ENCODE measurements at places on chromosomes 7 and 10.

DNA sequence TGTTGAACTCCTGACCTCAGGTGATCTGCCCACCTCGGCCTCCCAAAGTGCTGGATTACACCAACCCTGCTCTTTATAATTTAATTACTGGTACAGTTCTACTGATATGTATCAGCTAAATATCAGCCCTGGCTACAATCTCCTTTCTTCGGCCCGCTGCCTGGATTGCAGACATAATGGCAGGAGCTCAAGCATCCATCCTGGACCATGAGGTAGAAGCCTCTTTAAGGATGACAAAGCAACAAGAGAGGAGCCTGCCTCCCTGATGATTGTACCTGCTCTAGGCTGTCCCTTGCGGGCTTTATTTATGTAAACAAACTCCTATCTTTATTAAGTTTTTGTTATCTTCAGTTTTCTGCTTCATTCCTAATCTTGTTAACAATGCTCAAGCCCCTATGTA lies 5.6 kb upstream of the PSAP start:
- DNase-seq, result no peak

DNA sequence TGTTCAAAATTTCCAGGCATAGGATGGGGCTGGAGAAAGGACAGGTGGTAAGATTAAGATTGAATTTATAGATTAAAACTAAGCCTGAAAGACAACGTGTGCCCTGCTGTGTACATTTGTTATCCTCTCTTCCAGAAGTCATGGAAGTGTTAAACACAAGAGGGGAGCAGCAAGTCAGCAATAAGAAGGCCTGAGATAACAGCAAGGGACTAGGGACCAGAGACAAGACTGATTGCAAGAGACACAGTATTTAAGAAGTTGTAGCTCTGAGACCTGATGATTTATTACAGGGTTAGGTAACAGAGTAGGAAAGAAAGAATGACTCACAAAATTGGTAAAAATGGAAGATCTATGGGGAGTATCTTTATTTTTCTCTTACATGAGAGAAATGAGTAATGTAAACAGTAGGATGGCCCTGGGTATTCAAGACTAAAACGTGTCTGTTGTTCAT lies 55.7 kb upstream of the COL1A2 start:
- DNase-seq, result no peak

- no peak for DNase-seq
Observed at GRCh38 chr7:150439967-150440366, 10.5 kb upstream of the GIMAP8 start.

GRCh38 chr10:17647326-17647725 lies 3.4 kb downstream of the STAM start:
- no peak for DNase-seq

DNA sequence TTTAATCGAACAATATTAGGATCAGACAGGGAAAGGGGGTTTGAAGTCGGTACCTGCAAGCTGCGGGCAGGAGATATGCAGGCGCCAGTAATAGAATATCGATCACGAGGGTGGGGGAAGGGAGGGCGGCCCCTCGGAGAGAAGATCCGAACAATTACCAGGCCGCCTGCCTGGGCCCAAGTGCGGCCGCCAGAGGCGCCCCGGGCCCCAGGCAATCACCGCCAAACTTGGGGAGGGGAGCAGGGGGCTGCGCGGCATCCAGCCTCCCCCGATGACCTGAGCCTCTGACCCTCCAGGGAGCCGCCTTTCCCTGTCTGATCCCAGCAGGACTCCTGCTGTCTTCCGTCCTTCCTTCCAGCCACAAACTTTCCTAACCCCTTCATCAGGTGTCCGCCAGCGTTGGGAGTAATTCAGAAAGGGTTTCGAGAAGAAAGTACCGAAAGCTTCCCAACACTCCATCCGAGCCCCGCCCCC lies 1.1 kb downstream of the NKX1-2 start:
- DNase-seq, result no peak

DNA sequence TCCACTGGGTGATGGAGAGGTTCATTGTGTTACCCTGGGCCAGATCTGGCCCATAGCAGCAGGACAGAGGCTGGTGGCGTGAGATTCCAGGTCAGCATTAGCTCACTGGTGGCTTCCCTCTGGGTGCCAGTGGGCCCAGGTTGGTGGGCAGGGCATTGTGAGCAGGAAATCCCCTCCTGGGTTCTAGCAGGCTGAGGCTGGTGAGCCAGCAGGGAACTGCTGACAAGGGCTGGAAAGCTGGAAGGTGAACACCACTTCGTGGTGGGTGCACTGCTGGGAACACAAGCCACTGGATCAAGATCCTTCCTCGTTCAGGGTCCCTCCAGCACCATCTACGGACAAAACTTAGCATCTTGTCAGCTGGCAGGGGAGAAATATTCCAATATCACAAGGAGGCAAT lies 259.2 kb upstream of the FZD1 start:
- DNase-seq, result no peak

GRCh38 chr10:130201043-130201380 lies 64.8 kb downstream of the GLRX3 start:
- DNase-seq, result no peak

DNA sequence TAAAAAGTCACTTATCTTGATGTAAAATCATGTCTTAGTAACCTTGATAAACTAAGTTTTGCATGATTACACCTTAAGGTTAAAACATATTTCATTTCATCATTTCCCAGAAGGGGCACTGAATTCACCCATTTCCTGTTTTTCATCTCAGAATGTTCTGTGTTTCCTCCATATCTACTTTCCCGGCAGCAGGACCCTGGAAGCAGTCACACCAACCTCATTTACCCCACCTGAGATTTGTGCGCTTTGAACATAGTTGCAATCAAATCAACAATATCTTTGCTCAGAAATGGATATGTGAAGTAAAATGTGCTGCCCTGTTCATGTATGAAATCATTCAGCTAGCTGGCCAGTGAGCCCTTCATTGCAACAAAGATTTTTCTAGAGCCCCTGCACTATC lies 46.8 kb downstream of the IKZF1 start:
- DNase-seq, result no peak

DNA sequence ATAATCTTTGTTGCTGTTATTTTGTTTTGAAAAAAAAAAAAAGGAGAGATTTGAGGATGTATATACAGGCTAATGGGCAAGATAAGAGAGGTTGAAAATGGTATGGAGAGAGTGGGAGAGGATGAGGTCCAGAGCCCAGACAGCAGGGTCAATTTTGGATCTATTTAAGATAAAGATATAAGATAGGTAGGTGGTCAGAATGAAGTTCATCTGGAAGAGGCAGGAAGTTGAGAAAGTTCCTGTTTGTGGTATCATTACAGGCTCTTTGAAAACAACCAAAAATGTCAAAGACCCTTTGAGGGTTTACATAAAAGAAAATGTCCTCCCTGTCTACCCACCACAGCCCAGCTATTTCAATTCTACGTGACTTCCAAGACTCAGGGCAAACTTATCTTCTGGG lies 7.5 kb downstream of the CEP41 start:
- DNase-seq, result no peak

GRCh38 chr10:78712147-78712546 lies 356.6 kb upstream of the ZMIZ1 start:
- peak; percentile 63 for DNase-seq

- DNase-seq, result no peak
Observed at GRCh38 chr7:71198887-71199286, 66.9 kb downstream of the GALNT17 start.

GRCh38 chr10:95467162-95467599 lies 94.0 kb downstream of the SORBS1 start:
- DNase-seq, result no peak

DNA sequence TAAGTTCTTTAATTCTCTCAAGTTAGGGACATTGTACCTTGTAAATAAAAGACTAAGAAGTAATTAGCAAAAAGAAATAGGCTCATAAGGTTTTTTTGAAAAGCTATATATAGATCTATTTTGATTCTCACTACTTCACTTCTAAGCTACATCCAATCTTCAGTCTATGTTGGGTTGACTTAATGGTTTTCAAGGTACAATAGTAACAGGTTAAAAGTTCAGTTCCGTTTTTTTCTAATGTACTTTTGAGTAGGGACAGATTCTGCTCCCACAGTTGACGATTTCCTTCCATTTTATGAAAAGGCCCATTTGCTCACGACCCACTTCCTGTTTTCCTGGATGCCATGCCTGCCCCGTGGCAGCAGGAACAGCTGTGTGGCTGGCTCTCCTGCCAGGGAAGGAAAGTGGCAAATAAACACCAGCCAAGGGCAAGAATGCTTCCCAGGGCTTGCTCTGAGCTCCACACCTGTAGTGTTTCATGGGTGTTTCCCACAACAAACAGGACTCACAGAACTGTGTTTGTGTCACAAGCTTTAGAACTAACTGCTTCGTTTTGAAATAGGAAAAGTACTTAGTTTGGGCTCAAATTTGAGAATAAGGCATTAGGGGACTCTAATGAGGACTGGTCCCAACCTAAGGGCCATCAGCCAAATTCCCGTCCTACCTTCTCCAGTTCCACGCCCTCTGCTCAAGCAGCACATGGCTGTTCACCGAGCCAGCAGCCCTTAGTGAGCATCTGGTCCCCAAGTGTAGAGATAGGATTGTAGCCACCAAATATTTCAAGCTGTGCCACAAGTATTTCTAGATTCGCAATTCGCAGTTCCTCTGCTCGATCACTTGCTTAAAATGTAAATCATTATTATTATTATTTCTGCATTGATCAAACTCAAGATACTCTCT lies 240.7 kb downstream of the COBL start:
- DNase-seq, result no peak

- DNase-seq, result no peak
Observed at GRCh38 chr10:113471241-113471996, 81.4 kb upstream of the HABP2 start.

GRCh38 chr10:77253147-77253545 lies 384.5 kb downstream of the KCNMA1 start:
- DNase-seq, result no peak

DNA sequence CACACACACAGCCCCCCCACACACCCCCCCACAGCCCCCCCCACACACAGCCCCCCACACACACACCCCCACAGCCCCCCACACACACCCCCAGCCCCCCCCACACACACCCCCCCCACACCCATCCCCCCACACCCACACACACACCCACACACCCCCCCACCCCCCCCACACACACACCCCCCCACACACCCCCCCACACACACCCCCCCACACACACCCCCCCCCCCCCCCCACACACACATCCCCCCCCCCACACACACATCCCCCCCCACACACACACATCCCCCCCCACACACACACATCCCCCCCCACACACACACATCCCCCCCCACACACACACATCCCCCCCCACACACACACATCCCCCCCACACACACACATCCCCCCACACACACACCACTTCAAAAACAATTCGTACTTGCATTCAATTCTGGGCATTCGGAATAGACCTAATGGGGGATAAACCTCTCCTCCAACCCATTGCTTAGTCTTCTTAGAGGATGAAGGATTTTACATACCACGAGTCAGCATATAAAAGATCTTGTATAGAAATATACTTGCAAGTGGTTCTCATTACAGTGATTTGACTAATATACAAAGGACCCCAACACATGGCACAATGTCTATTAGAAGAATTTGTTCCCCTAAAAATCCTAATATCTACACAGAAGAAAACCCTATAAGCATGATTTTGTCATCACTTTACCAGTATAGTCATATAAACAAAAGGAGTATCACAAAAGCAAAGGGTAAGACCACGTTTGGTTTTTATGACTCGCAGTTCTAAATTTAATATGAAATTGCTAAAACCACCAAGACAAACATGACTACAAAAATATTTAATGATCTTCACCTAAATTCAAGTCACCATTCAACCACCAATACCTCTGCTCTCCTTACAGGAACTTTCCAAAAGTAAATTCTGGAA lies 80.9 kb downstream of the DIP2C start:
- no peak for DNase-seq

DNA sequence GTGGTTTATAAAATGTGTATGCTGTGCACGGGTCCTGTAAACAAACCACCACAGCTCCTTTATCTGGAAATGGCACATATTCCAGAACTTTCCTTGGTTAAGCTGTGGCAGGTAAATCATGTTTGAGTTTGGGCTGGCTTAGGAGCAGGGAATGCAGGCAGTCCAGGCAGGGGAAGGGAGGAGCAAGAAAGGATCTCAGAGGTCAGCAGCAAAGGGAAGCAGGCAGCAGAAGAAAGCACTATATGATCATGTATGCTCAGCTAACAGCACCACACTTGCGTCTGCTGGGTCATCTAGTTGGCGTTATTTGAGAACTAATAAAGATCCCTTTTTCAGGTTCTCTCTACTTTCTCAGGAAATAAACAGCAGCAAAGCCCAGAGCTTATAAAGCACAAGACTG lies 7.8 kb downstream of the ICA1 start:
- DNase-seq, result no peak

DNA sequence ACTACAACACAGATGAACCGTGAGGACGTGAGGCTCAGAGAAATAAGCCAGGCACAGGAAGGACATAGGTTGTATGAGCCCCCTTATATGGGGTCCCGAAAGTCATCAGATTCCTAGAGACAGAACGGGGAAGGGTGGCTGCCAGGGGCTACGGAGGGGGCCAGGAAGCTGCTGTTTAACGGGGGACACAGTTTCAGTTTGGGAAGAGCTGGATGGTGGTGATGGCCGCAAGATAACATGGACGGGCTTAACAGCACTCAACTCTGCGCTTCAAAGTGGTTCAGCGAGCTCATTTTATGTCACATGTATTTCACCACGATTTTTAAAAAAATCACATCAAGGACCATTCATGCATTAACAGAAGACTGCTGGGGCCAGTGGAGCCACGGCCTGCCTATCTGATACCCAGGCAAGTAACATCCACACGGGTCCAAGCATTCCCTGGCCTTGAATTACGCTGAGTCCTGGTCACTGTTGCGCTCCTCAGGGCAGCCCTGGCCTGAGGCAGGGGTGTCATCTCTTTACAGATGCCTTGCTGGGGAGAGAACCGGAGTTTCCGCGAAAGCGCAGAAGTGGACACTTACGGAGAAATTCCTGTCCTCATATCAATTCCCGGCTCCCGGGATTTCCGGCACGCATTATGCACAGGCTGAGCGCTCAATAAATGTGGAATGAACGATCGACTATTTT lies 1.5 kb downstream of the CARD11 start:
- no peak for DNase-seq

GRCh38 chr7:81626008-81626407 lies 143.8 kb downstream of the HGF start:
- DNase-seq, result no peak

- no peak for DNase-seq
Observed at GRCh38 chr10:131211559-131211958, 100.0 kb downstream of the TCERG1L start.

- DNase-seq, result no peak
Observed at GRCh38 chr7:126702242-126703016, 550.3 kb downstream of the GRM8 start.

DNA sequence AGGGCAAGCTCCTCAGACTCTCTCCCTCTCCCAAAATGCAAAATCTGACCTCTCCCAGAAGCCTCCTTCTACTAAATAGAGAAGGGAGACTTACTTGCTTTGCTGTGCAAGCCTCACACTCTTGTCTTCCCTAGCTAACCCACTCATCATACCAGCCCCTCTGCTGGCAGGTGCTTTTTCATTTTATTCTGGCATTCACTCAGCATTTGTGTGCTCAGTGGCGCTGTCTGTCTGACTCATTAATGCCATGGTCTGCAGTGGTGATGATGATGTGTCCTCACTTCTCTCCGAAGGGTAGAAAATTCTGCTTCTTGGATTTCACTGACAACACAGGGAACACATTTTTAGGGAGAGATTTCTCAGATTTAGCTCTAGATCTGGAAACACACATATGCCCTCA lies 22.0 kb upstream of the BTRC start:
- DNase-seq, result no peak

GRCh38 chr7:135185471-135186260 lies 15.2 kb upstream of the CYREN start:
- no peak for DNase-seq

GRCh38 chr7:112452102-112452888 lies 2.0 kb downstream of the IFRD1 start:
- DNase-seq, result no peak

Measured in NCI-H1105 (cell line).